ENCODE measurements at places on chromosomes 5 and 9.

- no peak for DNase-seq
Observed at GRCh38 chr9:120066315-120066714, 513.7 kb downstream of the CDK5RAP2 start.

DNA sequence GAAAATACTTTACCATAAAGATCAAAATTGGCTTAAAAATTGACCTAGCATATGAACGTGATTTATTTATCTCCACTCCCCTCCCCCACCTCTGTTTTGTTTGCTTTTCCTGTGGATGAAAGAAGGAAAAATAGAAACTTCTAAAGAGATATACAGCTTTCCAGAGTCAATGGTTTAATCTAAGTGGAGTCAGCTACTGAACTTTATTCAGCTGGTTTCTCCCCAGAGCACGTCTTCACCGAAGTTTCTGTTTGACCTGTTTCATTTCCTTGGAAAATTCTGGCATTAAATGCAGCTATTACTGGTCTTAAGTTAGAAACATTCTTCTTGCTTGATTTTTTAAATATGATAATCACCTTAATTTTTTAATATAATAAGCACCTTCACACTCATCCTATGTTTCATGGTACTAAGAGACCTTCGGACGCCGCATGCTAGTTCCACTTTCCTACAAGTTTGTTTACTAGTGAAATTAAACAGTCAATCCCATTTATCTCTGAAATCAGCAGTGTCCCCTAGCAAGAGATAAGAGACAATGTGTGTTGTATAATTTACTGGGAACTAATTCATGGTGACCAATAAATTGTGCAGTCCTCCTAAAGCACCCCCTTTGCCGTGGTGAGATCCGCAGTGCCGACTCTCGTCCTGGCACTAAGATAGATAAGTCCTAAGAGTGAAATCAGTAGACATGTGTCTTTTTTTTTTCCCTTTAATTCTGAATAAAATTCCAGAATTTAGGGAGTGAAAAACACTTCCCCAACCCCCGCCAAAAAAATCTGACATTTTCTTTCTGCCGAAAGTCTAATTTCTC lies 89.9 kb downstream of the ARL15 start:
- no peak for DNase-seq

- DNase-seq = no peak
Observed at GRCh38 chr5:114018186-114018585, 343.7 kb upstream of the KCNN2 start.

DNA sequence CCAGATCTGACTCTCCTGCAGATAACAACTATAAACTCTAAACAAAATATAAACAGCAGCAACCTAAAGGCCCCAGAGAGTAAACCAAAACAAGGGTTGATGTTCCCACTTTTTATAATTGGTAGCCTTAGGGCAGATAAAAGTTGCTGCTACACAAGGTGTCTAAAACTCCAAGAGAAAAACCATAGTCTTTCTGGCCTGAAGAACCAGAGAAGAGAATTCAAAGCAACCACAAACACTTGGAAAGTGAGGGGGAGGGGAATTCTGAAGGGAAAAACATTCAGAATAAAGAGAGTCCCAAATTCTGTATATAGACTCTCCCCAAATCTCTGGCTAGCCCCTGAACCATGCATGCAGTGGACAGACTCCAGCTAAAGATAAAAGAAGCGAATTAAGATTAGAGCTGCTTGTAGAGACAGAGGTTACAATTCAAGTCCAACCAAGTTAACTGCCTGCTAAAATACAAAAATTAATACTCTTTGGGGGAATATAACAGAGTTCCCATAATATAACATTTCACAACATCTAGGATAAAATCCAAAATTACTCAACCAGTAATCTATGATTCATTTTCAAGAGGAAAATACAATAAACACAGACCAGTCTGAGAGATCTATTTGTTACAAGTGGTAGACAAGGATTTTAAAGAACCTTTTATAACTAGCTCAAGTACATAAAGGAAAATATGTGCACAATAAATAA lies 37.5 kb upstream of the RGMB start:
- no peak for DNase-seq

DNA sequence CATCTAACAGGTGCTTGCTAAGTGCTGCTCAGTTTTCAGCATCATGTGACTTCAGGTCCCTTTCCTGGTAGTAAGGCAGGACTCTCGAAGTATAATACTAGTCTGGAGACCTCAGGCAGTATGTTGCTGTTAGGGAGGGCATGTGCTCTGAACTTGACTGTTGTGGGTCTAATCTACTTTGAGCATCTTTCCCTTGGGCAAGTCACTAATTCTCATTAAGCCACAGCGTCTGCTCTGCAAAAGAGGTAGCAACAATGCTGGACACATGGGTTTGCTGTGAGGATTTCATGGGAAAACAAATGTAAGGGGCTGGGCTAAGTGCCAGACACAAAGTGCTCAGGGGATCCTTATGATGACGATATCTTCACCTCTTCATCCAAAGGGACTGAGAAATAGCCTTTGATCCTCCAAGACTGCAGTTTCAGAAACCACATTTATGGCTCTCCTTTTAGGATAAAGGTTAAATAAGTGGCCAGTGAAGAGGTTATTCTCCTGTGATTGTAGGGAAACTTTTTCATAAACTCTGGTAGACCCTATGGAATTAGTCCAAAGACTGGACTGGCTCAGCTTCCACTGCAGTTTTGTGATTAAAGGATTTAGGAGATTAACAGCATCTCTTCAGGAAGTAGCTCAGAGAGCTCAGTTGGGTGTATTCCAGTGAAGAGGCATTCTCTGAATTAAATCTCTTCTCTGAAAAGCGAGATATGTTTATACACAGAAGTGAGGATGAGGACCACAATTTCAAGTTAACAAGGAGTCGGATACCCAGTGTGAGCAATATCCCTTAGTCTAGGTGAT lies 216.6 kb downstream of the SGCD start:
- DNase-seq = no peak

DNA sequence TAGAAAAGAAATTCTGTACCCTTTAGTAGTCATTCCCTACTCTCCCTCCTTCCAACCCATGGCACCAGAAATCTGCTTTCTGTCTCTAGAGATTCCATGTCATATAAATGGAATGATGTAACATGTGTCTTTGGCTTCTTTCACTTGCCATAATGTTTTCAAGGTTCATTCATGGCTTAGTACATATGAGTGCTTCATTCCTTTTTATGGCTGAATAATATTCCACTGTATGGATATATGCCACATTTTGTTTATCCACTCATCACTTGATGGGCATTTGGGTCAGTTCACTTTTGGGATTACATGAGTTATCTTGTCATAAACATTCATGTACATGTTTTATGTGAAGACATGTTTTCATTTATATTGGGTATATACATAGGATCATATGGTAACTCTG lies 19.4 kb downstream of the POLR3G start:
- DNase-seq = no peak

- DNase-seq = no peak
Observed at GRCh38 chr9:18618862-18619261, 144.9 kb downstream of the ADAMTSL1 start.

- no peak for DNase-seq
Observed at GRCh38 chr5:106843812-106844416, 826.8 kb downstream of the EFNA5 start.

DNA sequence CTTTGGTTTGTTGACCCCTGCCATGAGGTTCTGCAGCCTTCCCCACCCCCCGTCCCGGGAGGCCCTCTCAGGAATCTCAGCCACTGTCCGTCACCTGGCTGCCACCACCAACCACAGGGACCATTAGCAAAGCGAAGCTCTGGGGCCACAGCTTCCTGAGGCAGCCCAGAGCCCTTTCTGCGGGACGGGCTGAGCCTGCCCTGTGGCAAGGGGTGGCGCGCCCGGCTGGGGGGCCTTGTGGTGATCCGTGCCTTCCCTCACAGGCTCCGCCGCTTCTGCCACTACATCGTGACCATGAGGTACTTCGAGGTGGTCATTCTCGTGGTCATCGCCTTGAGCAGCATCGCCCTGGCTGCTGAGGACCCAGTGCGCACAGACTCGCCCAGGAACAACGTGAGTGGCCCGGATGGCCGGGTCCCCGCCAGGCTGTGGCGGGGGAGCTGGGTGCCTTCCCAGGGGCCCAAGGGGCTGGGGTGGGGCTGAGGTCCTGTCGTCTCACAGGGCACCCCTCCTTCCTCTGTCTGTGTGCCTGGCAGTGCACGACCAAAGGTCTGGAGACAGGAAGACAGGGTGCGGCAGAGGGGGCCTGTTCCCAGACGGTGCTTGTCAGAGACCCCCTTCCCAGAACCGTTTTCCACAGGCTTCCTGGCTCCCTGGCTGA lies 169.2 kb downstream of the CACNA1B start:
- no peak for DNase-seq

- no peak for DNase-seq
Observed at GRCh38 chr9:121946465-121946864, 146.6 kb downstream of the TTLL11 start.

DNA sequence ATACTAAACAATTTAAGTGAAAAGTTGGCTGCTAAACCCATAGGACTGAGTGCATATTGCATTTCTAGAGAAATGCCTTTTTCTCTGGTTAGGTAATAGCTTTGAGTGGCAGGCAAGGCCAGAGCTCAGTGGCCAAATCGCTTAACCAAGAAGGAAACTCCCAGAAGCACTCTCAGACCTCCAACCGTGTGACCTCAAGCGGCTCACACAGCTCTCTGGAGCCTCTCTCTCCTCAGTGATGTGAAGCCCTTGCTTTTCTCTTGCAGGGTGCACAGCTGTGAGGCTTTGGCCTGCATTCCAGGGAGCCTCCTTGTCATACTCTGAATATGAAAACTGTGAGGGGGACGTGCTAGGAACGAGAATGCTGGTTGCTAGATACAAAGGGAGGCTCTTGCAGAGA lies 106.7 kb downstream of the INSYN2B start:
- DNase-seq = no peak

DNA sequence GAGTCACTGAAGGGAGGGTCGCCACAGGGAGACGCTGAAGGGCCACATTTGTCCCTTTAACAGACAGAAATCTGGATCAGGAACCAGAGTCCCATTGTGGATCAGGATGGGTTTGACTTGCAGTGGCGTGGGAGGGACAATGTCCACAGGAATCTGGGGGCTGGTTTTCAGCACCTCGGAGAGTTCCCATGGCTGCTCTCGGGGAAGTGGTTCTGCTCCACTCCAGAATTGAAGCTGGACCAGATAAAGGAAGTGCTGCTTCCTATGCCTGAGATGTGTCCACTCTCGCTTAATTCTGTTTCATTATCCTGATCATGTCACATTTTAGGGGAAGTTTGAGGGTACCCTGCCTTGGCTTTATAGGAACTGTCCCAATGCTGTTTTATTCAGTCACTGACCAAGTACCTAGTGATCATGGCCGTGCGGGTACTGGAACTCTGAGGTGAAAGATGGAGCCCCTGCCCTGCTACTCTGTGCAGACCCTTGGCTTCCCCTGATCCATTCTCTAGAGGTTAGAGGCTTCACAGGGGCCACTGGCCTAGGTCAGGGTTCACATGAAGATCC lies 28.7 kb downstream of the ENHO start:
- peak; percentile 74 for DNase-seq

DNA sequence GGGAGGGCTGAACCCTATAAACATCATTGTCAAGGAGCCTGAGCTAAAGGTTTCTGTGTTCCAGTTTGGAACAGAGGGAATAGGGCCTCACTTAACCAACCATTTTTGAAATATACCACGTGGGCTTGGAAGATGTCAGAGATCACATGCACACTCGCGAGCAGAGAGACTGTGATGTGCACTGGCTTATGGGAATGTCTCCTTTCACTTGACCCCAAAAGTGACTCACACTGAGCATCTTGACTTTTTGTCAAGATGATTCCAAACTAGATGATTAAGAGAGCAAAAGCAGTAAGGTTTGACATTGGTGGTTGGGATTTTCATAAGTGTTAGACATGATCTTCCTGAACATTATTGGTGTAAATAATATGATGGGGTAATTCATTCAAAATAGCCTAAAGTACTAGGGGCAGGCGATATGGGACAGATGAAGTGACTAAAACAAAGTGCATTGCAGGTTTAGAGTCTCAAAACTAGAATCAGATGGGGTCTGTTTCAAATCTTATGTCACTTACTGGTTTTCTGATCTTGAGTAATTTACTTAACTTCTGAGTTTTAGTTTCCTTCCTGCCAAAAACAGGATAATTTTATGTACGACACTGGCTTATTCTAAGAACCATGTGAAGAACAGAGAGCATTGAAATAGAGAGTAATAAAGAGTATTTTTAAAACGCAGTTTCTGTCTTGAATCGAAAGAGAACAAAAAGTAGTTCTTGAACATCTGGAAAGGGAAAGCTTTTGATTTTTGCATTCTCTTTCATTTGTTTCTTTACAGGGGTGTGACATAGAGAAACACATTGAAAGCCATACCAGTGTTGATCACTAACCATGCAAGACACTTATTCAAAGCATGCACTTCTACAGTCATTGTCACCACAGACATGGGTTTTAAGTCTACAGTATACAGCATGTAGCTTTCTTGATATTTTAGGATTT lies 383.0 kb downstream of the DIRAS2 start:
- no peak for DNase-seq

- DNase-seq = no peak
Observed at GRCh38 chr5:14776602-14777001, 95.0 kb downstream of the ANKH start.

GRCh38 chr9:120009856-120010255 lies 570.1 kb downstream of the CDK5RAP2 start:
- no peak for DNase-seq

- no peak for DNase-seq
Observed at GRCh38 chr9:4980086-4980727, 4.9 kb upstream of the JAK2 start.

GRCh38 chr5:3167473-3167872 lies 416.0 kb upstream of the IRX2 start:
- DNase-seq = no peak

DNA sequence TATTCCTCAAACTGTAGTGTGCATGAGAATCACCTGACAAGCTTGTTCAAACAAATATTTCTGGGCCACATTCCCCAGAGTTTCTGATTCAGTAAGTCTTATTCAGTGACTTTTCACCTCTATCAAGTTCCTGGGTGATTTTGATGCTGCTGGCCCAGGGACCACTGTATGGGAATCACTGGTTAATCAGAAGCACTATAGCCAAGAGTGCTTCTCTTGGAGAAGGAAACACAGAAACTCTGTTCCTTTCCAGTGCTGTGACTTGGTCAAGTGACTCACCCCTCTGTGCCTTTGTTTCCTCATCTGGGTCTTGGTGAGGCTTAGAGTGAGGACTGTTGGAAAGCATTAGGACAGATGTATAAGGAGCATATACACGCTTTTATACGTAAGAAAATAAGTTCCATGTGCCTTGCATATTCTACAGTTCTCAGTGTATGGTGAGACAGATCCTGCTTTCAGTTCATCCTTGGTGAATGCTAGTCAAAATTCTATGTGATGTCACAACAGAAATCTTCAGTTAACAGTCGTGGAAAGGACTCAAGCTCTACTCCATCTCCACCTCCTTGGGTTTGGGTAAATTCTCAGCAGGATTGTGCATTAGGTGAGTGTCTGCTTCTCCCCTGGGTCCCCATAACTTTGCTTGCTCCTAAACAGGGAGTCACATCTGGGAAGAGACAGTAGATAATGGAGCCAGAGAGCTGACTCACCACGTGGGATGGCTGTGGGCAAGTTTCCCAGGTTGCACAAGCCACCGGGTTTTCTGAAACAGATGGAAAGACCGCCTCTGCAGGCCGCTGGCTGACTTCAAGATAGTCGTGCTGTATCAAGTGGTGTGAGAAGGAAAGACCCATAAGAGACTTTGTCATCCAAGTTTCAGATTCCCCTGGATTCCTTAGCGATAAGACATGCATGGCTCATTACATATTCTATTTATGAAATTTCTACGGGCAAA lies 117.0 kb downstream of the NXNL2 start:
- no peak for DNase-seq
